Fibroblast of the aortic adventitia (primary cell): ENCODE measurements at places on chromosomes 13 and 19. TPM values are rescaled to one million over a fixed set of nuclear protein-coding genes. Genes with fewer than 3 reads are reported as not detected.
A peak's percentile ranks its signal among the peaks of the same experiment; 100 is the strongest.

GRCh38 chr19:1132552-1133383 is 29.0 kb downstream of the GPX4 start:
- no peak for DNase-seq

- no peak for DNase-seq
Observed at GRCh38 chr13:35162420-35162819, 220.3 kb downstream of the NBEA start.

DNA sequence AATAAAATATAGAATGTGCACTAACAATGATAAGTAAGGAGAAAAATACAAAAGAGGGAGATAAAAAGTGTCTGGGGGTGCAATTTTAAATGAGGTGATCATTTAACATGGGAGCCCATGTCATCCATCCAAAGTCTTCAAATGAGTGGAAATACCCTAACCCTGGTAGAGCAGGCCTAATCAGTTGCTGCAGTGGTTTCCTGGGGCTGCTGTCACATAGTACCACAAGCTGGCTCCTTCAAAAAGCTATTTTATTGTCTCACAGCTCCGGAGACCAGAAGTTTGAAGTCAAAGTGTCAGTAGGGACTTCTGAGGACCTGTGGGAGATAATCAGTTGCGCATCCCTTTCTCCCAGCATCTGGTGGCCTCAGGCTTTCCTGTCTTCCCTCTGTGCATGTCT is 717.9 kb downstream of the DIAPH3 start:
- DNase-seq = no peak

The RDH8 gene
- not detected in 2 replicates for total RNA-seq

DNA sequence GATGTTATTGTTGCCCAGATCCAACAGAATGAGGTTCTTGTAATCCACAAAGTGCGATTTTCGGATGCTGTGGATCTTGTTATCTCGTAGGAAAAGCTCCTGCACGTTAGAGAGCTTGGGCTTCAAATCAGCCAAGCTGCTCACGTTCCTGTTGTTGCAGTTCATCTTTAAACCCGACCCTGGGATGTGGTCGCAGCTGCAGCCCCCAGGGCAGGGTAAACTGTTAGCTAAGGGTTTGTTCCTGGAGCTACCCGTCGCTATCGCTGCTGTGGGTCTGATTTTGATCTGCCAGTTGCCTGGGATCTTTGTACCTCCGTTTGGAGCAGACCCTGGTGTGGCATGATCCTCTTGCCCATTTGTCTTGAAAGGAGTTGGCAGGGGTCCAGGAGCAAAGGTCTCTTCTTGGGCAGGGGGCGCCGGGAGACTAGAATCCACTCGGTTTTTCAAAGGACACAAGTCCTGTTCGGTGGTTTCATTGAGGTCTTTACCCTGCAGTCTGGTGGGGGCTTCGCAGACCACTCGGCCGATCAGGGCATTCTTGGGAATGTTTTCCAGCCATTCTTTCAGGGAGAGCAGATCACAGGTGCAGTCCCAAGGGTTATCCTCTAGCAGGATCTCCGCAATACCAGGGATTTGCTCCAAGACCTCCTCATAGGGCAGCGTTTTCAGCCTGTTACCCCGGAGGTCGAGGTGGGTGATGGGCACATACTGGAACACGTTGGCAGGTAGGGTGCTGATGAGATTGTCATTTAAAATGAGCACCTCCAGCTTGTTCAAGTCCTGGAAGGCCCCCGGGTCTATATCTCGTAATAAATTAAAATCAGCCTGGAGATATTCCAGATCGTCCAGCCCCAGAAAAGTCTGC is 1.8 kb downstream of the SLITRK1 start:
- DNase-seq = no peak

DNA sequence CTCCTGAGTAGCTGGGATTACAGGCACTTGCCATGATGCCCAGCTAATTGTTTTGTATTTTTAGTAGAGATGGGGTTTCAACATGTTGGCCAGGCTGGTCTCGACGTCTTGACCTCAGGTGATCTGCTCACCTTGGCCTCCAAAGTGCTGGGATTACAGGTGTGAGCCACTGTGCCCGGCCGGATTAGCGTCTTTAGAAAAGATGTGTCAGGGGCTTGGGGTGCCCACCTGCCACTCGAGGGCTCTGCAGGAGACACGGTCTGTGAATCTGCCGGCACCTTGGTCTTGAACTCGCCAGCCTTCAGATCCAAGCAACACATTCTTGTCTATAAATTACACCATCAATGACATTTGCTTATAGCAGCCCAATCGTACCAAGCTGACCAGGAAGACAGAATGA is 38.8 kb upstream of the TUBGCP3 start:
- no peak for DNase-seq

The N4BP2L1 gene
- 1.9 and 9.5 TPM in 2 replicates for total RNA-seq

GRCh38 chr19:55641426-55642152 is 787 bp downstream of the ZNF580 start:
- peak; percentile 39 for DNase-seq

The CYP4F2 gene
- not detected in 2 replicates for total RNA-seq

DNA sequence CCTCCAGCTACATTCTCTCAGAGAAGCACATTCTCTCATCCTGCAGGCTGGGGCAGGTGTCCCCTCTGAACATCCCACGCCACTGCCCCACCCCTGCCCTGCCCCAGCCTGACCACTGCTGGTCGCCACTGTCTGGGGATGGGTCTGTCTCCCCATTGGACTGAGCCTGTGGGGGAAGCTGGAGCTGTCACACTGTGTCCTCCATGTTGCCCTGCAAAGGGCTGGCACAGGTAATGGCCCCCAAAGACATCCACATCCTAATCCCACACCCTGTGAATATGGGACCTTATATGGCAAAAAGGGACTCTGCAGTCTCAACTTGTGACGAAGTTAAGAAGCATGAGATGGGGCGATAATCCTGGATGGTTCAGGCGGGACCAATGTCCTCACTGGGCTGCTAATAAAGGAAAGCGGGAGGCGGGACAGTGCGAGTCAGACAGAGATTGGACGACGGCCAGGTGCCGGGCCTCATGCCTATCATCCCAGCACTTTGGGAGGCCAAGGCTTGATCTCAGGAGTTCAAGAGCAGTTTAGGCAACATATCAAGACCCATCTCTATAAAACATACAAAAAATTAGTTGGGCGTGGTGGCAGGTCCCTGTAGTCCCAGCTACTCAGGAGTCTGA is 9.1 kb downstream of the AP2S1 start:
- DNase-seq = peak; percentile 48

- no peak for DNase-seq
Observed at GRCh38 chr13:85654227-85654626, 145.0 kb downstream of the SLITRK6 start.

- DNase-seq = no peak
Observed at GRCh38 chr19:36120092-36120983, 5.1 kb downstream of the TBCB start.

DNA sequence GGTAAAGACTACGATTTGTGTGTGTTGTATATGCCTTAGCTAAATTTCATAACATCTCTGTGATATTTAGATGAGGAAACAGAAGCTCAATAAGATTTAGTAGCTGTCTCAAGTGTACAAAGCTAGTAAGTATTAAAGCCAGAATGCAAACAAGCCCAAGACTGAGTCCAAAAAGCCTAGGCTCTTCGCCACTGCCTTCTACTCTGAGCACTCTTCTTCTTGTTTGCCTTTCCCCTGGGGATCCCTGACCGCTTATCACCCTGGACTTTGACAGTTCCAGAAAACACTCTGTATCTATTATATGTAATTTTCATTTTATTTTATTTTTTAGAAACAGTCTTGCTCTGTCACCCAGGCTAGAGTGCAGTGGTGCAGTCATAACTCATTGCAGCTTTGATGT is 5.8 kb downstream of the TM9SF2 start:
- DNase-seq = no peak

The ARRDC5 gene
- not detected in 2 replicates for total RNA-seq

GRCh38 chr13:45542878-45543277 is 72.7 kb downstream of the ERICH6B start:
- DNase-seq = no peak

The CELF5 gene
- not detected in 2 replicates for total RNA-seq

GRCh38 chr19:16025108-16026101 is 50.9 kb upstream of the TPM4 start:
- peak; percentile 62 for DNase-seq

The KIR3DL1 gene
- total RNA-seq = not detected in 2 replicates

- DNase-seq = no peak
Observed at GRCh38 chr13:83730674-83731073, 151.6 kb downstream of the SLITRK1 start.

The ADGRL1 gene
- total RNA-seq = 6.0 and 14.3 TPM in 2 replicates

The MEDAG gene
- 122 and 325 TPM in 2 replicates for total RNA-seq

- no peak for DNase-seq
Observed at GRCh38 chr13:63605403-63605802, 2189.8 kb upstream of the PCDH20 start.

The KDELR1 gene
- total RNA-seq = 23.7 and 140 TPM in 2 replicates

- DNase-seq = no peak
Observed at GRCh38 chr13:40680659-40681323, 14.3 kb upstream of the FOXO1 start.

GRCh38 chr13:30900436-30900835 is 5.6 kb upstream of the MEDAG start:
- peak; percentile 37 for DNase-seq

The ZNF829 gene
- 5.2 and 5.5 TPM in 2 replicates for total RNA-seq

- DNase-seq = no peak
Observed at GRCh38 chr13:110643324-110643723, 28.0 kb downstream of the NAXD start.

DNA sequence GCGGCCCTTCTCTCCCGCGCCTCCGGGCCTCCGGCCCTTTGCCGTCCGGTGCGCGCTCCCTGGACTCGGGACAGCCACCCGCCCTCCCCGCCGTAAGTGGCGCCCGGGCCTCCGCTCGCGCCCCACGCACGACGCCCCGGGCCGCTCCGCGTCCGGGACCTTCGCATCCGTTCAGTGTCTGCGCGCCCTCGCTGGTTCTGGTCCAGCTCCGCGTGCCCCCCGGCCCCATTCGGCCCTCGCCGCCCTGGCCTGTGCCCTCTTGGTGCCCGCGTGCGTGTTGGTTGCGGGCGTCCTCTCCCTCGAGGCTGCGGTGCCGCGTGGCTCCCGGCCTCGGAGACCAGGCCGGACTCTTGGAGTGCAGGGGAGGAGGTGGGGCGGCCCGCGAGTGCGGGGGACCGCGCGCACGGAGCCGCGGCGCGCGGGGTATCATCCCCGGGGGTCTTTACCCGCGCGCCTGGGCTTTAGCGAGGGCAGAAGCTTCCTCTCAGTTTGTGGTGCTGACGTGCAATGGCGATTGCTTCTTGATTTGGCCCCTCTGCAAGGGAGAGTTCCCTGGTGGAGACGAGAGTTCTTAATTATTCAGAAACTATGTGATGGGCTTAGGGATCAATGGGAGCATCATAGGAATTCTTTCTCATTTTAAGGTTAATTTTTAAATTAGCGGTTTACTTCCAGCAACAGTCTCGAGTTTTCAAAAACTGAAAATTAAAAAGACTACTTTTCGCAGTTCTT is 757 bp downstream of the WASF3 start:
- DNase-seq = peak; percentile 23

- no peak for DNase-seq
Observed at GRCh38 chr19:43984687-43985000, 656 bp downstream of the ZNF155 start.

The MIER2 gene
- total RNA-seq = 4.3 and 13.2 TPM in 2 replicates

The ENOX1 gene
- 7.4 and 16.4 TPM in 2 replicates for total RNA-seq

- no peak for DNase-seq
Observed at GRCh38 chr13:73218181-73218580, 159.4 kb downstream of the KLF5 start.

- DNase-seq = peak; percentile 67
Observed at GRCh38 chr13:110616103-110617101, 1.1 kb downstream of the NAXD start.

DNA sequence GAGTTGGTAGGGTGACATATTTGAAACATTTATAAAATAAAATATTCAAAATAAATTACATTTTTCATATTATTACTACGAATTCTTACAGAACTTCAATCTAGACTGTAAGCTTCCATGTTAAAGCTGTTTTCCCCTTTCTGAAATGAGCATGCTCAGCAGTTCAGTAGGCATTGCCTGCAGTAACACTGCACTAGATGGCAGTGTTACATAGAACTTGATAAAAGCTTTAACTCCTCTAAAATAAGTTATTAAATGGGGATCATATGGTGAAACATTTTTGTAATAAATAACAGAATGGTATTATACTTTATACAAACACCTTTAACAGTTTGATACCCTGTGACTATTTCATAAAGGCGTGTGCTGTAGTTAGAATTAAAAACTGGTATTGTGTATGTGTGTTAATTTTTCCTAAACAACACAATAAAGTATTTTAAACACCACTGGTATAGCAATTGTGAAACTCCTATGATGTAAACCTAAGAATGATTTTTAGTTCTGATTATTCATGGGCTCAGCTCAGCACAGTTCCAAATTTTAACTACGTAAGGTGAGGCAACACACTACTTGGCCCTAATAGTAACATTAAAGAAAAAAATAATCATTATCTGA is 11.6 kb upstream of the GPR18 start:
- peak; percentile 78 for DNase-seq

The NCAN gene
- not detected in 2 replicates for total RNA-seq

DNA sequence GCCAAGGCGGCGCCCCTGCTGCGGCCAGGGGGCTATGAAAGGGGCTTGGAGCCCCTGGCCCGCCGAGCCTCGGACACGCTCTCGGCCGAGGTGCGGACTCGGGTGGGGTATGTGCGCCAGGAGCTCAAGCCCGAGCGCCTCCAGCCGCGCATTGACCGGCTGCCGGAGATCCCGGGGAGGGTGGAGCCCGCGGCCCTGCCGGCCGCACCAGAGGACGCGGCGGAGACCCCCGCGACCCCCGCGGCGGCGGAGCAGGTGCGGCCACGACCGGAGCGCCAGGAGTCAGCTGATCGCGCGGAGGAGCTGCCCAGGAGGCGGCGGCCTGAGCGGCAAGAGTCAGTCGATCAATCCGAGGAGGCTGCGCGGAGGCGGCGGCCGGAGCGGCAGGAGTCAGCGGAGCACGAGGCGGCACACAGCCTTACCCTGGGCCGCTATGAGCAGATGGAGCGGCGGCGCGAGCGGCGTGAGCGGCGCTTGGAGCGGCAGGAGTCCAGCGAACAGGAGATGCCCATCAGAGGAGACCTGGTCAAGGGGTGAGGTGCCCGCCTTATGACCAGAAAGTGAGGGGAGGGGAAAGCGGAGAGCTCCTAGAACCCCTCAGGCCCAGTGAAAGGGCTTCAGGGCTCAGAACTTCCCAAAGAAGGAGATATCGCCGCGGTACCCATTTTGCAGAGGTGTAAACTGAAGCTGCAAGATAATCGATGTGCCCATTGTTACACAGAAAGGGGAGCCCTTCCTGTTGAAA is 8.8 kb upstream of the SHKBP1 start:
- DNase-seq = no peak

- DNase-seq = no peak
Observed at GRCh38 chr13:64884976-64885375, 2345.2 kb downstream of the PCDH9 start.

The PEAK3 gene
- not detected in 2 replicates for total RNA-seq

- DNase-seq = peak; percentile 62
Observed at GRCh38 chr19:11191273-11191755, 6.0 kb downstream of the KANK2 start.

GRCh38 chr19:54551293-54551692 is 22.3 kb upstream of the LILRA2 start:
- no peak for DNase-seq

GRCh38 chr19:19256072-19256969 is 16.8 kb downstream of the TM6SF2 start:
- DNase-seq = no peak

GRCh38 chr19:47239610-47240296 is 8.8 kb upstream of the BBC3 start:
- DNase-seq = no peak

The SPTBN4 gene
- 3.5 and 9.5 TPM in 2 replicates for total RNA-seq

The PSG1 gene
- 0.72 TPM in 1 of 2 replicates, not detected in the other for total RNA-seq

- DNase-seq = no peak
Observed at GRCh38 chr19:57947088-57947418, 453 bp downstream of the ZNF256 start.
